ENCODE measurements at places on chromosomes 16 and 17.

DNA sequence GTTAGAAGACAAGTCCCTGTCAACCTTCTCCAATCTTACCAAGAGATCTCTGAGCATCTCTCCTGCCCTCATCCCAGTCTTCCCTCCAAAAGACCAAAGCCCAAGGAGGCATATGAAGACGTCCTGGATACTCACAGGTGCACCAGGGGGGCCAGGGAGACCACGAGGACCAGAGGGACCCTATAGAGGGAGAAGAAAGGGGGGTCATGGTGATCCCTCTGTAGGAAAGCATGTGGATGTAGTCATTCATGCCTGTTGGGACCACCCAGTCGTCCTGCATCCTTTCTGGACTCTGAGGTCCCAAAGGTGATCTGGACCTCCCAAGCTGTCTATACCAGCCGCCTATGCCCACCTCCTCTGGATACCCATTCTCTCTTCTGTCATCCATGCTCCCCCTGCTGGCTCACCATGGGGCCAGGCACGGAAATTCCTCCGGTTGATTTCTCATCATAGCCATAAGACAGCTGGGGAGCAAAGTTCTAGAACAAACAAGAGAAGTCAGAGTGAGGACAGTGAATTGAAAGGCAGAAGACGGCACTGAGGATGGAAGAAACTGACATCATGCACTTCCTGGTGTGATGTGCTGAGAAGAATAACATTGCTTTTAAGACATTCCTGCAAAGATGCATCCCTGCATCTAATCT lies 3.3 kb downstream of the COL1A1 start:
- no peak for DNase-seq

DNA sequence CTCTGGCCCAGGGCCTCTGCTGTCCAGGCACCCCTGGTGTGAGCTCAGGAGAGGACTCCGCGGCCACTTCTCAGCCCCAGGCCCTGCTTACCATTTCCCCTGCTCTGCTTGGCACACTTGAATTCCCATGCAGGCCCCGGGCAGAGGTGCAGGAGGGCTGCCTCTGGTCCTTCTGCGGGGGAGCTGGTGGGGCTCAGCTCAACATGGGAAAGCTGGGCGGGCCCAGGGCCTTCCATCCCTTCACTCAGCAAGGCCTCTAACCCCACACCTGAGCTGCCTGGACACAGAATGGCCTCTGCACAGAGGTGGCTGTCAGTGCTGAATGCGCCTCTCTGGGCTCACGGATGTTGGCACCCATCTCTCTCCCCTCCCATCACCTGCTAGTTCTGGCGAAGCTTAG lies 12.5 kb upstream of the RNPS1 start:
- no peak for DNase-seq

DNA sequence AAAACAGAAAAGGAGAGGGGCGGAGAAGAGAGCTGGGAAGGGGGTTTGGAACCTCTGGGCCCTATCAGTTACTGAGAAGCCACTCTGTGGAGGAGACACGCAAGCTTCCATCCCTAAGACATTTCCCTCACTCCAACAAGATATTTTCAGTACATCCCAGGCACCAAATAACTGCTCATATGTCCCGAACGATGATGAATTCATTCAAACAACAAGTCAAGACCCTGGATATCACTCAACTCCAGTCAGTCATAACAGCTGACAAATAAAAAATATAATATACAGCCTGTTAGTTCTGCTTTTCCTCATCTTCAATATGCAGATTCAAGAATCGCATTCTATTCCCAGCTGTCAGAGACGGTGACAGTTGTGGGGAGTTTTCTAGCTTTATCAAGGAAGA lies 104.0 kb upstream of the ZFHX3 start:
- DNase-seq = no peak

DNA sequence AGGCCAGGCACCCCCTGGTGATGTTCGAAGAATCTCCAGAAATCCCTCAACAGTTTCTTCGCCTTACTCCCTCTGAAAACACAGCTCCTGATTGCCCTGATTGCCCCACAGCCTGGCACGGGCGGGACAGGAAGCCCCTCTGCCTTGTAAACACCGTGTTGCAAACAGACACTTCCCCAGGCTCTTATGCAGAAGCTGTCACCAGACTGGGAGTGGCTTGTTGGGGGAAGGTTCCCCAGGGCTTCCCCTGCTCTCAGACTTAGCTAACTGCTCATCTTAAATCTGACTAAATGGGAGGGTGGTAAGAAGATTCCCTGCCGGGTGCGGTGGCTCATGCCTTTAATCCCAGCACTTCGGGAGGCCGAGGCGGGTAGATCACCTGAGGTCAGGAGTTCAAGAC lies 11.2 kb downstream of the PIK3R5 start:
- DNase-seq = peak; percentile 68

DNA sequence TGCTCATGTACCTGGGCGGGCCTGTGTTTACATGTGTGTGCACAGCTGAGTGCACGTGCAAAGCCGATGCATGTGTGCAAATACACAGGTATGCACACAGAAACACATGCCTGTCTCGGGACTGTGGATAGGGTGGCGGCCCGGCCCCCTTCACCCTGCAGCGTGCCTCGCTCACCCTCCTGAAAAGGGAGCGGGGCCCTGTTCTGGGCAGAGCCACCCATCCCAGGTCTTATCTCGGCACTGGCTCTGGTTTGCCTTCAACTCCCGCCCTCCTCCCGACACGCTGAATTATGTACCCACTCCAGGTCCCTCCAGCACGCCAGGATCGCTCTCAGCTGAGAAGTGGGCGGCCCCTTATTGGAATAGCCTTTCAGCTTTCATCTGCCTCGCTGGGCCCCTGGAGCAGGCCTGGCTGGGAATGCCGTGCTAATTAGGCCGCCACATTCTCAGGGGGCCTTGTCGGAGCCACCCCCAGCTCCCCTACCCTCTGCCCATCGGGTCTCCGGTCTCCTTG lies 77.8 kb downstream of the RTN4RL1 start:
- DNase-seq = no peak

GRCh38 chr17:49469831-49470810 lies 25.0 kb upstream of the NGFR start:
- no peak for DNase-seq

DNA sequence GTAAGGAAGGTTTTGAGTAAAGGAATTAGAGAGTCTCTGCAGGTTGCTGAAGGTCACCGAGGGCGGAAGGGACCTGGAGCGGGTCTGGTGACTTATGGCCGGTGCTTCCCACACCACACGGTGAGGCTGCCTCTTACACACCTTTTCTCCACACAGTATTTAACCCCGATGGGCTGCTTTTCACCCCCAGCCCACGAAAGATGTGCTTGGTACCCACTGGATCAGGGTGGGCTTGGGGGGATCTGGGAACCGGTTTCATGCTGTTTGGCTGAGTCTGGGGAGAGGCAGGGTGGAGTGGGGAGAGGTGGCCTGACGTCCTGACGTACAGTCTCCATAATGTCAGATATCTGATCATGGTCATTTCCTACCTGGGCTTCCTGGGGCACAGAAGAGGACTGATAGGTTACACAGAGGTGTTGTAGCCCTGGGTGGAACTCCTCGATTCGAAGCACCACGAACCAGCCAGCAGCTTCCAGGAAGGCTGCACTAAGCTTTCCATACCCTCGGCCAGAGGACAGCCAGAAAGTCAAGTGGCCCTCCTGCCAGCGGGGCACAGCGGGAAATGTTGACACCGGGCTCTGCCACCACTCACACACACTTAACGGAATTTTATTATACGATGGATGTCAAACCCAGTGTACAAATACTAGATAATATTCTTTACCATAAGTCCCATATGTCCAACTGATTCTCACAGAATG lies 34.0 kb downstream of the OR1D5 start:
- no peak for DNase-seq

GRCh38 chr16:710500-711075 lies 4.3 kb upstream of the METRN start:
- DNase-seq = no peak

GRCh38 chr17:57234739-57235092 lies 21.6 kb upstream of the MSI2 start:
- DNase-seq = no peak

DNA sequence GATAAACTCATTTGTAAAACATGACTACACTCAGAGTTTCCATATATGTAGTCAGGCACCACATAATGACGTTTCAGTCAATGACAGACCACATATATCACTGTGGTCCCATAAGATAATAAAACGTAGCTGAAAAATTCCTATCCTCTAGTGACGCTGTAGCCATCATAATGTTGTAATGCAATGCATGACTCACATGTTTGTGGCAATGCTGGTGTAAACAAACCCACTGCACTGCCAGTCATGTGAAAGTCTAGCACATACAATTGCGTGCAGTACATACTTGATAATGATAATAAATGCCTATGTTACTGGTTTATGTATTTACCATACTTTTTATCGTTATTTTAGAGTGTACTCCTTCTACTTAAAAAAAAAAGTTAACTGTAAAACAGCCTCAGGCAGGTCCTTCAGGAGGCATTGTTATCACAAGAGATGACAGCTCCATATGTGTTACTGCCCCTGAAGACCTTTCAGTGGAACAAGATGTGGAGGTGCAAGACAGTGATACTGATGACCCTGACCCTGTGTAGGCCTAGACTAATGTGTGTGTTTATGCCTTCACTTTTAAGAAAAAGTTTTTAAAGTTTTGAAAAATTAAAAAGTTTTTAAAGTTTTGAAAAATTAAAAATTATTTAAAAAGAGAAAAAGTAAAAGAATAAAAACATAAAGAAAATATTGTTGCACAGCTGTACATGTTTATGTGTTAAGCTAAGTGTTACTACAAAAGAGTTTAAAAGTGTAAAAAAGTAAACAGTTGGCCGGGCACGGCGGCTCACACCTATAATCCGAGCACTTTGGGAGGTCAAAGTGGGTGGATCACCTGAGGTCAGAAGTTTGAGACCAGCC lies 9.0 kb downstream of the STAT5B start:
- DNase-seq = no peak

GRCh38 chr17:51707216-51707615 lies 446.9 kb downstream of the UTP18 start:
- DNase-seq = no peak

GRCh38 chr17:19979917-19980770 lies 2.5 kb upstream of the AKAP10 start:
- DNase-seq = no peak

GRCh38 chr16:79603055-79603454 lies 2.5 kb upstream of the MAF start:
- DNase-seq = no peak

DNA sequence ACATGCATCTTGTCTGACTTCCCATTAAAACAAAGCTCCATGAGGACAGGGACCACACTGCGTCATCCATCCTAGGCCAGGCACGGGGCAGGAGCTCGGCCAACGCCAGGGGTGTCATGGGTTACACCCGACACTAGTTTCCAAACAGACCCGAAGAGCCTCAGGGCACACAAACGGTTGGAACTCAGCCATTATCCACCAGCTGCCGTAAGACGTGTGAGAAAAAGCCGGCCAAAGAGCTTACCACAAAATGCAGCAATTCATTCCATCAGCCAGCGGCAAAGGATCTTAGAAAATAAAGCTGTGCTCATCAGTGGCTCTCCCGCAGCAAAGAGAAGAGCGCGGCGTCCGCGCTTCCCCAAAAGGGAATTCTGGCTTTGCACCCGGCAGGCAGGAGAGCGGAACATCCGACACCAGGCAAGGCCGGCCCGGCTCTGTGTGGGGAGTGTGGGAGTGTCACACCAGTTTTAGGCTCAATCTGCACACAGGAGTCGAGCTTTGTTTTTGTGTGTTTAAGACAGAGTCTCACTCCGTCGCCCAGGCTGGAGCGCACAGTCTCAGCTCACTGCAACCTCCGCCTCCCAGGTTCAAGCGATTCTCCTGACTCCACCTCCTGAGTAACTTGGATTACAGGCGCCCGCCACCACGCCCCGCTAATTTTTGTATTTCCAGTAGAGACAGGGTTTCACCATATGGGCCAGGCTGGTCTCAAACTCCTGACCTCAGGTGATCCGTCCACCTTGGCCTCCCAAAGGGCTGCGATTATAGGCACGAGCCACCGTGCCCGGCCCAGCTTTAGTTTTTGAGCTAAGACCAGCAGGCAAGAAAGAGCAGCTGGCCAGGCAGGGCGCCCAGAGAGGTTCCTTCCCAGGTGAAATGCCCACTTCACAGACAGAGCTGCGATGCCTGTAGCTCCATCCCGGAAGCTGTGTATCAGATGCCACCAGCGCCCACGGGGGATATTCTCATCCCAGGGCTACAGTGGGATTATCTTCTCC lies 1.5 kb downstream of the SLC38A8 start:
- no peak for DNase-seq

GRCh38 chr17:79414793-79415211 lies 196.0 kb downstream of the RBFOX3 start:
- DNase-seq = no peak

- DNase-seq = no peak
Measured at GRCh38 chr16:89373355-89374110, 116.8 kb downstream of the ANKRD11 start.

GRCh38 chr17:81976332-81977210 lies 858 bp upstream of the ASPSCR1 start:
- peak; percentile 46 for DNase-seq

DNA sequence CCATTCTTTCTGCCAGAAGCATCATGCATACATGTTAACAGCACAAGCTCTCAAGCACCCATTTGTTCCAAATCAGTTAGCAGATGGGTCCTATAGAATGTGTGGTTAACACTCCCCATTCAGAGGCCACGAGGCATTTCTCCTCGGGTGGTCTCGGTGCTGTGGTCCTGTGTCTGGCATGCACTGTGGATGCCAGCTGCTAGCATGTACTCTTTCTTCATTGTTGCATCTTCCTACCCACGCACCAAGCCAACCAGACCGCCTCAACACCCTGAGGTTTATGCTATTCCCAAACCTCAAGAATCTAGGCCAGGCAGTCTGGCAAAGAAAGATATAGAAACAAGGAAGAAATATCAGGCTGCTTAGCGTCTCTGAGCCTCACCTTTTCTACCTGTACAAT lies 27.8 kb upstream of the MRTFB start:
- no peak for DNase-seq

GRCh38 chr17:78784352-78784751 lies 2.3 kb upstream of the CYTH1 start:
- DNase-seq = no peak

- DNase-seq = no peak
Measured at GRCh38 chr17:44758414-44759085, at the start of gene ADAM11. ADAM11 (plus strand) TSS chr17:44758988; CDS start chr17:44759200, 212 bp downstream.

DNA sequence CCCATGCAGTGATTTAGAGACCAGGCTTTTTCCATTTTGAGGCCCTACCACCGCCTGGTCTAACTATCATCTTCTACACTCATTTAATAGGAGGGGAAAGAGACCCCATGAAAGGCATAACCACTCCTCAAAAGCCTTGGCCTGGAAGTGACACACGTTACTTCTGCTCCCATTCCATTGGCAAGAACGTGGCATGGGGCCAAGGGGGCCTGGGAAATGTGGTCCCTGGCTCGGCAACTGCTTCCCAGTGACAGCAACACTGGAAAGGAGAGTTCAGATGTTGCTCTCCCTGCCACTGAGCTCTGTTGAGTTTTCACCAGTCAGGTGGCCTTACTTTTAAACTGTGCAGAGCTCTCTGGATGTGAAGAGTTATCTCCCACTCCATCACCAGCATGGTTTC lies 45.2 kb upstream of the MAP3K14 start:
- no peak for DNase-seq

DNA sequence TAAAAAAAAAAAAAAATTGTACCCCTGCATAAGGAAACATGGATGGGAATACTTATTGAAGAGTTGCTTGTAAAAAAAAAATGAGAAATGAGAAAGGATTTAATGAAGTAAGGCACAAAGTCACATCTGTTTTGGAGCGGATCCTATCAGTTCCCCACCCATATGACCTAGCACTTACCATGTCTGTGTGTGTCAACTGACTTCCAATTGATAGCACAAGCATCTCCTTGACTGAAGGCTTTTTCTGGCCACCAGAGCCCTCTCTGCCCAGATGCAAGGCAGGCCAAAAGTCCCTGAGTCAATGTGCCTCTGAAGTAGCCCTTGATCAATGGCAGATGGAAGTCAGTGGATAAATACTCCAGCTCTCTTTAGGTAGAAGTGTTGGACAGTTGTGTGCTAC lies 13.4 kb upstream of the NLK start:
- no peak for DNase-seq

GRCh38 chr16:83851473-83851872 lies 43.7 kb downstream of the HSBP1 start:
- no peak for DNase-seq
